ENCODE measurements at places on chromosomes 11 and 22.

DNA sequence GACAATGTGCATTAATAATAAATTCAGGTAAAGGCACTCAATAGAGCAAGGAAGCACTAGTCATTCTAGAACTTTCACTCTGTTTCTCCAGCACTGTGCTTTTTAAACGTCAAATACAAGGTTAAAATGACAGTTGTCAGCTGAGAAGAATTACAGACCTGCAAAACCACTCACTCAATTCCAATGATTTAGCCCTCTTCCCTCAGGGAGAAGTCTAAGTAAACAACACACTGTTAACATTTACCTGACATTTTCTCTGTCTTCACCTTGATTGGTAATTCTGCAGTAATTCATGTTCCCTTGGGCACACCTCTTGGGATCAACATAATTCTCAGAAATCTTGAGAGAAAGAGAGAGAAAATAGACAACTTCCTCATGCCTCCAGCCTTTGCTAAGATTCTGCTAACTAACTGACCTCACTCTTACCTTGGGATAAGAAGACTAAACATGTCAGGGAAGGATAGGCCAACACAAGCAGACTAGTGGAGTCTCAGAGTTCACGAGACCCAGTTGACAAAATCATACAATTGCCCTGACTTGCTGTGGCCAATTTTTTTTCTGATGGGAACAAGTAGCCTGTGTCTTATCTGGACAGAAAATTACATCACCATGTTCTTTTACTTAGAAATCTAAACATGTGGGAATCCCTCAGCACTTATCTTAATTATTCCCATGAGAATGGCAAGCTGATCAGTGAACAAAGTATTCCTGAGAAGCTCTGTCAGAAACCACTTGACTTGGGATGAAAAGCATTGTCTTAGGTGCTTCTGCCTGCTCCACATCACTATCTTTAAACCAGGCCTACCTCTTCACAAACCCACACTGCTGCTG, 516.8 kb upstream of the FAT3 start:
- DNase-seq, result no peak

DNA sequence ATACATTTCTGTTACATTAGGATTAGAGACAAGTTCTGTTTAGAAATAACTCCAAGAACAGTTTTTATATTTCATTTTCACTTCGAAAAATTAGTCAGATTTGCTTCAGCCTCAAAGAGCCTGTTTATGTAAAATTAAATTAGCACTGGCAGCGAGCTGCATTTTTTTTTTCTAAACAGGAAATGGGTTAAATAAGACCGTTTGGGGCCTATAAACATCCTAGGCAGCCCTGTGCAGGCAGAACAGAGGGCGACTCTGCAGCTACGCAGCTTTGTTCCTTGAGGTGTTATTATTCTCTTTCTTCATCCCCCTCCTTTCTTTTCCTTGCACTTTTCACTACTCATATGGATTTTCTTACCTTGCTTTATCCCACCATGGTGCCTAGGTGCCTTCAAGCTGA, 48.7 kb downstream of the CWC15 start:
- DNase-seq, result no peak

GRCh38 chr11:86553265-86553664, 119.2 kb downstream of the ME3 start:
- DNase-seq, result no peak

- no peak for DNase-seq
These were observed 1.6 kb upstream of the SHANK3 start for GRCh38 chr22:50670914-50671538.

DNA sequence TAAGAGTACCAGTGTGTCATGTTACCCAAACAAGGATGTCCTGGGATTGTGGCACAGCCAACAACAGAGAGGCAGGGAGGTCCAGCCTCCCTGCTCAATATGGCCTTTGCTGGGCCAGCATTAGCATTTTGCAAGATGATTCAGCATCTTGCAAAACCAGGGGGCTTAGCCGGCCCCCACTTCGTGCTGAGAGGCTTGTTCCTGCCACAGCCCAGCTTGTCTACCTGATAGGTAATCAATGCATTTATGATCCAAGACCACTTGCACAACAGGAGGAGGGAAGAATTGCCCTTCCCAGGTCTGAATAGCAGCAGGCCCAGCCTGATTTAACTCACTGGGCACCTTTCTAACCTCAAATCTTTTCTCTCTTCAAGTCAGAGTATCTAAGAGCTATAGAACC, 189.0 kb upstream of the SYT13 start:
- no peak for DNase-seq

GRCh38 chr11:86874304-86875056, 74.1 kb downstream of the PRSS23 start:
- DNase-seq, result no peak

GRCh38 chr11:114929351-114930000, 251.1 kb downstream of the NXPE2 start:
- DNase-seq, result no peak

DNA sequence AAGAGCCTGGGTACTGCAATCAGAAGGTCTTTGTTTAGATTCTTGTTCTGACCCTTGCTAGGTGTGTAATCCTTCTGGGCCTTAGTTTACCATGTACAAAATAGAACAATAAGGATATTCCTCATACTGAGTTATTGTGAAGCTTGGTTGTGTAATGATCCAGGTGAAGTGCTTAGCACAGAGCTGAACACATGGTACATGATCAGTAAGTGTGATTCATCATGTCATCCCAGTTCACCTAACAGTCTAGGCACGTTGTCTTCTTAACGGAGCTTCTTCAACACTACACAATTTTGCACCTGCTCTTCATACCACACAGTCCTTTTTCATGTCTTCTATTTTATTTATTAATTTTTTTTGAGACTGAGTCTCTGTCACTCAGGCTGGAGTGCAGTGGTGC, 234.3 kb upstream of the TENM4 start:
- no peak for DNase-seq

DNA sequence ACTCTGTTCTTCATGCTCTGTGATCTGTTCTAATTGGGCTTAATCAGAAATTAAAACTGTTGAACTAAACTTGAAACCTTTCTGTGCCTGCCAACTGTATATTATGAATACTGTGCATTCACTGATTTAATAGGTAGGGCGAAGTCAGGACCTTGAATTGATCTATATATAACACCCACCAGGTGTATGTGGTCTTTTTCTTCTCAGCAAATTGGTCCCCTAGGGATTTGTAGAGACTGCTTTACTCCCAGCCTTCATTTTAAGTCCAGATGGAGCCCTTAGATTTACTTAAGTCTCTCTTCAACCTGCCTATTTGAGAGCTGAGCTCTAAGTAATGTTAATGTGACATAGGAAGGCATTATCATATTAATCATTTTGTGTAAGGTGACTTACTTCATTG, 257.5 kb downstream of the TMEM135 start:
- no peak for DNase-seq

- peak; percentile 57 for DNase-seq
These were observed 827 bp downstream of the PHF21B start for GRCh38 chr22:45008751-45009605.

- DNase-seq, result no peak
These were observed 18.4 kb upstream of the RPS3 start for GRCh38 chr11:75380716-75381420.

DNA sequence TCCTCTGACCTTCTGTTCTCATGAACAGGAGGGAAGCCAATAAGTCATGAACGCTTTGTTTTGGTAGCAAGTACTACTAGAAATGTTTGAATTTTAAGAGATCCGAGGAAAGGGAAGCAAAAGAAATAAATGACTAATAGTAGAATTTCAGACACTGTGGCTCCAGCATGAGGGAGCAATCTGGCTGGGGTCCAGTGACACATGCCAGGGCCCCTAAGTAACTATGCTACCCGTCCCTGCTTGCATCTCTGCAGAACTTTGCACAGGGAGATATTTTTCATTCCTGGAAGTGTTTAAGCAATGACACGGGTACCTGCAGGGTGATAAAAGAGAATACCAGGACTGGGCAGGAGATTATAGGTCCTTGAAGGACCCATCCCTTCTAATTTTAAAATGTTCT, 7.3 kb upstream of the ADAMTS8 start:
- DNase-seq, result no peak

DNA sequence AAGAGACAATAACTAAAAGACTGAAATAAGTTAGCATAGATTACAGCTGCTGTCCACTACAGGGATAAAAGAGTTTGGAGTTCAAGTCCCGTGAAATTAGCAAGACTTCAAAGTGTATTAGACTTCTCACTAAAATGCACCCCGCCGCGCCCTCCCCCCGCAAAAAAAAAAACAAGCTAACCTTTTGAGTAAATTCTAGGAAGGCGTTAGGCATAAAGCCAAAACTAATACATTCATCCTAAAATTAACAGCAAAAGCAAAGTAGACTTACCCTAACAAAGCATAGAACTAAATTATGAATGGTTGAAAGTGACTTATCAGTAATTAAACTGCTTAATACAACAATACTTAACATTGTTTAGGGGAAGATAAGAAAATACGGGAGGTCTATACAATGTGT, 581.0 kb upstream of the CHORDC1 start:
- no peak for DNase-seq

DNA sequence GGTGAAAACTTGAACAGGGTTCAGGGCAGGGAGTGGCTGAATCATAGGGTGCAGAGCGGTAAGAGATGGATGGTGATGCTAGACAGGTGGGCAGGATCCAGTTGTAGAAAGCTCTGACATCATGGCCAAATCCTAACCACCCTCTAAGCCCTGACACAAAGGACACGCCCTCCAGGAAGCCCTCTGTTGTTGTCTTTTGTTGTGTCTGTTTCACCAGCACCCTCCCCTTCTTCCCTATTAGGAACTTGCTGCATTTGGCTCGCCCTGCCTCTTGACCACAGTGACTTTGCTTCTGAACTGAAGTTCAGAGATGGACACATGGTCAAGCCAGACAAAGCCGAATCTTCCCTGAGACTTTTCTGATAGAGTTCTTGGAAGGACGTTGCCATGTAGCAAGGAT, 14.2 kb upstream of the APOL6 start:
- DNase-seq, result no peak

DNA sequence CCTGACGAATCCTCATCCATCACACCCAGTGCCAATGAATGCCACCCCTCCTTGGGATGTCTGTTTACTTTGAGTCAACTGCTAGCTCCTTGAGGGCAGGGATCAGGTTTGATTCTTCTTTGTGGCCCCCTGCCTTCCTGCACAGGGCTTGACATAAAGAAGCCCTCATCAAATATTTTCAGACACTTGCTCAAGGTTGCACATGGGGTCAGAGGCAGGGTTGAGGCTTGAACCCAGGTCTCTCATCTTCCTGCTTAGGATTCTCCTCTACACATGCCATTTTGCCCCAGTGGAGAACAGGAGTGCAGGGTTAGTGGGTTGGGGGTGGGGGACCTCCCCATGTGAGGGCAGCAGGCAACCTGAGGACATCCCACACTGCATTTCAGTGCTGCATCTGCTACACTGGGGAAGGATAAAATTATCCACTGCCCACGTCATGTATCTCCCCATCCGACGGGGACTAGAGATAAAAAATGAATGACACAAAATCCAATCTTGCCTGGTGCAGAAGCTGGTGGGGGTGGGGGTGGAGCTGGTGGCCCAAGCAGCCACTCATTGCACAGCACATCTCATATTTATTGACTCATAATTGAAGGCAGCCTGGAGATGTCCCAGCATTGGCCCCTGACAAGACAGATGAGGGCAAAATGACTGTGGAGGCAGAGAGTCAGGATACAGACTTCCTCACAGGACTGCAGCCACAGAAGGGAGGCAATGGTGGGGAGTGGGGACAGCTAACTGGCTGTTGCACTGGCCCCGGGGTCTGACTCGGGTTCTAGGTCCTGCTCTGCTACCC, 41.3 kb downstream of the NEU3 start:
- DNase-seq, result no peak

DNA sequence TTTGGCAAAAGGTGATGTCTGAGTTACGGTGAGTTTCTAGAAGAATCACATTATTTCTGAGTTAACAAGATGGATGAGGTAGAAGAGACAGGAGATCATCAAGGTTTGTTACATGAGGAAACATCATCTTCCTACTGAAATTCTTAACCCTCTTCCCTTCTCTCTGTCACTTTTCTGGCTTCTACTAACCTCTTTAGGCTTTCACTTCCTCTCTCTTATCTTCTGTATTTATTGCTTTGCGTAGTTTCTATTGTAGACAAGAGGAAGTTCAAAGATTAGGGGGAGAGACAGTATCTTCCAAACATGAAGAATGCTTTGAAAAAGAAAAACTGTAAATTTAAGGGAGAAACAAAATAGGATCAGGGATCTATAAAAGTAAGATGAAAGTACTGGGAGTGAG, 75.4 kb downstream of the TRPC6 start:
- no peak for DNase-seq

- no peak for DNase-seq
These were observed 137.5 kb downstream of the FAM76B start for GRCh38 chr11:95652002-95652472.

DNA sequence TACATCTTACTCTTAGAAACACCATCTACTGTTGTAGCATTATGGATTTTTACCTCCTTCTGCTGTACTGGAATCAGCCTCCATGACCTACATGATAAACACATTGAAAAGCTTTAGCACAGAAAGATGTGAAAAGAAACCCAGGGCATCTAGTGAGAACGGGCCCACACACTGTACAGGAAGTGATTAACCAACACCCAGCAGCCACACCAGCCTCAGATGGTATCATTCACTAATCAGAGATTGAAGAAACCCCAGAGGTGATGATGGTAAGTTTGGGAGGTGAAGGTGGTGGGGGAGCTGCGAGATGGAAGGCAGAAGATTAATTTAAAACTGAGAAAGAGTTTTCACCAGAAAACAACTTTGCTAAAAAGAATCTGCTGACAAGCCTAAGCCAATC, 46.1 kb downstream of the RASSF10 start:
- no peak for DNase-seq

DNA sequence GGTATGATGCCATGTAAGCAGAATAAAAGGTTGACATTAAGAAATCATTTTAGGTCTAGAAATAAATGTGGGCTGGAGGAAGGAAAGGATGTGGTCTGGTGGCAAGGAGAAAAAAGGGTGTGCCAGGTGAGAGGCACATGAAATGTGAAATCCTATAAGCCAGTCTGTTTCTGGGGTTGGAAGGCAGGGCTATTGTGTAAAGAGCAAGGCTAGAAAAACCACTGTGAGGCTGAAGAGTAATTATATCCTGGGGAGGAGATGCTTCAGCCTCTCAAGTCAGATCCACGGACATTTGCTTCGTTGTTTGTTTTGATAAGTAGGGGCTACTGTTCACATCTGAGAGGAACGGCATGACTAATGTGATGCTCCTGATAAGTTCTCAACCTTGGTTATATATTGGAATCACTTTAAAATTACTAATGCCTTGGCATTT, 77.5 kb upstream of the CTSC start:
- no peak for DNase-seq

GRCh38 chr11:78156127-78156844, 16.9 kb upstream of the ALG8 start:
- no peak for DNase-seq

DNA sequence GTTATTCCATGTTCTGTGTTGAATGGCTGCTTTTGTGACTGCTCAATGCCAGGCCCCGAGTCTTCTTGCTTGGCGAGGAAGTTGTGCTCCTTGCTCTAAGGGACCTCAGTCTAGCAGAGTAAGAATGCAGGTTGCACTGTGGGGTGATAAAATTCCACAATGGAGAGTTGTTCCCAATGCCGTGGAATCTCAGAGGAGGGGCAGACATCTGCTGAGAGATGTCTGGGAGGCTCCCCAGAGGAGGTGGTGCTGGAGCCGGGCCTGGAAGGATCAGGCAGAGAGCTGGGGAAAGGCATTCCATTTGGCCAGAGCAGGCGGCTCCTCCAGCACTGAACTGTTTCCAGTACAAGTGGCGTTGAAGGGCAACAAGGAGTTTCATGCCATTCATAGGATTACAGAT, 55.2 kb downstream of the ST3GAL4 start:
- no peak for DNase-seq

- no peak for DNase-seq
These were observed 30.2 kb downstream of the LRP5 start for GRCh38 chr11:68342459-68343158.
